Activated CD8-positive, alpha-beta memory T cell treated with anti-CD3 and anti-CD28 coated beads for 1 hour (primary cell): ENCODE measurements at places on chromosomes 5 and 9.

GRCh38 chr9:134978272-134978671 lies 60.6 kb upstream of the FCN1 start:
- no peak for DNase-seq

- no peak for DNase-seq
Observed at GRCh38 chr5:135448791-135449507, 1.8 kb upstream of the DCANP1 start.

DNA sequence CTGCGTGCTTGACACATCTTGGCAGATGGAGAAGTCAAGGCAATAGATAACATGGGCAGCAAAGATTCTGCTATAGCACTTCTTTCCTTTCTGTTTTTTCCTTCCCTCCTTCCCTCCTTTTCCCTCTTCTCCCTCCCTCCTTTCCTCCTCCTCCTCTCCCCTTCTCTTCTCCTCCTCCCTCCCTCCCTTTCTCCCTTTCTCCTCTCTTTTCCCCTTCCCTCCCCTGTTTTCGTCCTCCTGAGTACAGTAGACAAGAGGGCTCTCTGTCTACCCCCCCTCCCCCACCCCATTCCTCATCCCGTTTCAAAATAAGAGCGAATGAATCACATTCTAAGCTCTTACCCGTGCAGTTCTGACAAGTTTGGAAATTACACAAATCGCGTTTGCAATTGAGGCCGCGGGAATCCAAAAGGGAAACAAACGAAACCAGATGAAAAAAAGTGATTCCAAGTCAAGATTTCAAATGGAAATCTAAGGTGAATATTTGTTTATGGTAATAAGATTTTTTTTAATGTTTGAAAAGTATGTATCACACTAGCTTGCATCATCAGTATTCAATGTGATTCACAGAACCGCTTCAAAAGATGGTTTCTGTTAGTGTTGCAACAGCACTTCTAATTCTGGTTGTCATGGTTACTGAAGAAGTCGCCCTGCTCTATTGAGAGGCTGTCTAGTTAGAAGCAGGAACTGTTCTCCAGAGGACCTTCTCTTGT lies 1.3 kb downstream of the NIM1K start:
- no peak for DNase-seq

- DNase-seq: no peak
Observed at GRCh38 chr5:19608444-19609002, 379.5 kb downstream of the CDH18 start.

DNA sequence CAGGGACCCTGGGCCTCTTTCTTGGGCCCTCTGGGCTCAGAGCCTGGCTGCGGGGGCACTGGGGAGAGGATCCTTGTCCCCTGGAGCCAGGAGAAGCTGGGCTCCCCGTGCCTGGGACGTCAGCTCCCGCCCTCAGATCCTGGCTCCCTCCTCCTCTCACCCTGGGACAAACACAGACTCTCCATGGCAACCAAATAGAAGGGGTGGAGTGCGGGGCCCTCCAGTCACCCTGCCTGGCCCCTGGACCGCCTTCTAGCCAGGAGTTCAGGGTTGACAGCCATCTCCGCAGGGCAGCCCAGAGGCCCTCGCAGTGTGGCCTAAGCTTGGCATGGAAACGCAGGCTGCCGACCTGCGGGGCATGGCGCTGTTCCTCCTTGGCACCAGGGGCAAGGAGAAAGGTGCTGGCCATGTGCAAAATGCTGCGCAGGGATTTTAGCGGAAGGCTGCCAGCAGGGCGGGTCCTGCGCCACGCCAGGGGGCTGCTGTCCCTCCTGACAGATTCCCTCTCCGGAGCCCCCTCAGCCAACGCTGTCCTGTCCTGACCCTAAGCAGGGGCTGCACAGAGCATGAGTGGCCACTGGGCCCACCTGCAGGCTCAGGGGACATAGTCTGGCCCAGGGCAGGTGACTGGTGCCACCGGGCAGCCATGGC lies 1.0 kb downstream of the ZDHHC11 start:
- DNase-seq: no peak

- DNase-seq: no peak
Observed at GRCh38 chr5:66720780-66721179, 124.6 kb downstream of the MAST4 start.

GRCh38 chr5:43685252-43685950 lies 82.4 kb downstream of the NNT start:
- DNase-seq: no peak

- no peak for DNase-seq
Observed at GRCh38 chr9:9949368-9949767, 663.4 kb downstream of the PTPRD start.

DNA sequence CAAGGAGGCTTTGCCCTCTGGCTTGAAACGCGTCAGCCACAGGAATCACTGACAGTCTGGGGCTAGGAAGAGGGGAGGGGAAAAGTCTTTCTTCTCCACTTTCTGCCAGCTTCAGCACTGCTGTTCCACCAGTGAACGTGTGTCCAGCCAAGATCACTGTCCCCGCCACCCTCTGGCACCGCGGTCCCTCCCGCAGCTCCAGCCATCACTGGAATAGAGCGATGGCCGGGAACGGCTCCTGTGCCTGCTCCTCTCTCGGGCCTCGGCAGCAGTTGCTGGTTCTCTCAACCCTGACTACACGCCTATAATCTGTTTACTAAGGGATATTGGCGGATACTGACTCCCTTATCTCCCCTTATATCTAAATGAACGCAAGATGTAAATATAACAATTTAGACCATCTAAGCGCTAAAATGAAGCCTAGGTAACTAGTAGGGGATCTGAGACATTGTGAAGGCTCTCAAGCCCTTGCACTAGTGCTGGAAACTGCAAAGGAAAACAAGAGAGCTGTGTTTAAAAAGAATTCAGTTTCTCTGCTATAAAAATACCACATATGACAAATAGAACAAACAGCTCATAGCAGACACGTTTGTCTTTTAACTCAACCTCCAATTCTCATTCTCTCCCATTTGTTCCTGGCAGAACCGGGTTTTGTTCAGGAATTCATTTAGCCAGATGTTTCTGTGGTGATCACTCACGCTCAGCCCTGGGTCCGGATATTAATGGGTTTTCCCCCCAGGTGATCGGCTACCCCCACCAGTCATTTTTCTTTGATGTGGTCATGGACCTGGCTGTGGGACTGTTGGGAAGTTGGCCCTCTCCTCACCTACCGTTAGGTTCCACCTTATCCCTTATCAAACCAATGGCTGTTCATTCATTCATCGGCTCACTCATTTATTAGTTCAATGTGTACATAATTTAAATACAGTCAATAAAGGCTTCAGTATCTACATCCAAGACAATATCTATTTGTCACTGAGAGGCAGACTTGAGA lies 149.8 kb downstream of the MED10 start:
- DNase-seq: no peak

DNA sequence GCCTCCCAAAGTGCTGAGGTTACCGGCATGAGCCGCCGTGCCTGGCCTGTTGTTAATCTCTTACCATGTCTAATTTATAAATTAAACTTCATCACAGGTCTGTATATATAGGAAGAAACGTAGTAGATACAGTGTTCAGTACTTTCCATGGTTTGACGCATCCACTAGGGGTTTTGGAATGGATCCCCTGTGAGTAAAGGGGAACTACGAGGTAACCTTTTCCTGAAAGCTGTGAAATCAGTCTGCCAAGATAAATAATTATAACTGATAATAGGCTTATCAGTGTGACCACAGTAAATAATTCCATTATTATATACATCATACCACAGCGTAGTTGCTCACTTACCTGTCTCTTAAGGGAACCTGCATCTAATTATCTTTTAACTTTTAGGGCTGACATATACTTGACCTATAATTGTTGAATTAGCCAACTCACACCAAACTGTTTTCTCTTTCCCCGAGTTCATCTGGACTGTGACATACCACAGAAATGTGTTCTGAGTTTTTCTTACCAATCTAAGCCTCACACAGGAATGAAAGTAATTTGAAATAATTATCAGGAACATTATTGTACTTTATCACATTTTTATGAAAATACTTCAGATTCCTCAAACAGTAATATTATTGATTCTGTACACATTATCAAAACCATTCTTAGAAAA lies 42.9 kb downstream of the DAPK1 start:
- DNase-seq: no peak

GRCh38 chr5:83388608-83389007 lies 82.9 kb upstream of the VCAN start:
- no peak for DNase-seq

- no peak for DNase-seq
Observed at GRCh38 chr5:86644843-86645242, 27.1 kb downstream of the COX7C start.

DNA sequence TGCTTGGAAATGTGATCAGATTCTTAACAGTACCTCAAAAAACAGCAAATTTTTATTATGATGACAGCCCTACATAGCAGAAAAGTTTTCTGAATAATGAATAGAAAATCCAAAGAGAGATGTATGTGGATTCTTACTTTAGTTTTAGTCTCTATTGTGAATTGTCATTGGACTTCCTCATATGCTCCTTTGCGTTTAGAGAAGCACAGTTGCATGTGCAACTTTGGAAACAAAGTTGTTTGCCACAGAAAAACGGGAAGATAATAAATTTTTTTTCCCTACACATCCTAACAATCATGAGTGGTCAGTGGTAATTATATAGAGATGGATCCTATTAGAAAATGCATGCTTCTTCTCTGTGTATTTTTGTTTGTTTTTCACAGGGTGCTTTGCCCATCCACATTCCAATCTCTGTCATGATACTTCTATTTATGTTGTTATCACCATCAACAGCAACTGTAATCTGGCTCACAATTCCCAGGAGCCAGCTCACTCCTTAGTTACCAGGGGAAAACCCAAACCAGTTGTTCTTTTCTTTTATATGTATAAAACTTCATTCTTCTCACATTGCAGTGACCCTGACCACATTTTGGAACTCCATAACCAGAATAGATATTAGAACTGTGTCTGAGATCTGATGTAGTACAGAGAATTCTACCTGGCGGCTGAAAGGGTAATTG lies 118.7 kb downstream of the NDUFS4 start:
- DNase-seq: no peak

- DNase-seq: no peak
Observed at GRCh38 chr5:77483682-77484081, 8.4 kb downstream of the WDR41 start.

GRCh38 chr5:14395411-14395810 lies 186.2 kb upstream of the OTULINL start:
- no peak for DNase-seq

GRCh38 chr5:129049126-129049799 lies 45.3 kb upstream of the ISOC1 start:
- DNase-seq: no peak

GRCh38 chr5:88021141-88021540 lies 247.5 kb downstream of the TMEM161B start:
- DNase-seq: no peak

- no peak for DNase-seq
Observed at GRCh38 chr5:68251386-68251785, 35.8 kb downstream of the PIK3R1 start.

- DNase-seq: no peak
Observed at GRCh38 chr9:117491491-117491890, 76.6 kb upstream of the ASTN2 start.

- DNase-seq: no peak
Observed at GRCh38 chr9:88313364-88314220, 74.7 kb upstream of the SPIN1 start.

- DNase-seq: no peak
Observed at GRCh38 chr5:180330270-180330648, 22.9 kb downstream of the GFPT2 start.

GRCh38 chr9:86721843-86722705 lies 225.2 kb downstream of the GAS1 start:
- no peak for DNase-seq

DNA sequence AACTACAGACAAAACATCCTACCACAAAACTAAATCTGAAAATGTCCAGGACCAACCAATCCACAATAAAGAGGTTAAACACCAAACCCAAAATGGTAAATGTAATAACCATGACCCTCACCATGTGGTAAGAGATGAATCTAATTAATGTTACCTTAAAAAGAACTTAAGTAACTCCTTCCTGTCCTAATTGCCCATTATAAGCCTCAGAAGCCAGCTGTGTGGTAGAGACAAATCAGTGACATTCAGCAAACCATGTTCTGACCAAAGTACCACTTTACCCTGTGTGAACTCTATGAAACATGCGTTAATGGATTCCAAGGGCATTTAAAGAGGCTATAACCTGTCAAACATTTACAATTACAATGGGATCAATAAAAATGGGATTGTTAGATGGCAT lies 25.0 kb downstream of the LPAR1 start:
- no peak for DNase-seq

GRCh38 chr5:97085459-97086181 lies 56.8 kb downstream of the LIX1 start:
- no peak for DNase-seq

DNA sequence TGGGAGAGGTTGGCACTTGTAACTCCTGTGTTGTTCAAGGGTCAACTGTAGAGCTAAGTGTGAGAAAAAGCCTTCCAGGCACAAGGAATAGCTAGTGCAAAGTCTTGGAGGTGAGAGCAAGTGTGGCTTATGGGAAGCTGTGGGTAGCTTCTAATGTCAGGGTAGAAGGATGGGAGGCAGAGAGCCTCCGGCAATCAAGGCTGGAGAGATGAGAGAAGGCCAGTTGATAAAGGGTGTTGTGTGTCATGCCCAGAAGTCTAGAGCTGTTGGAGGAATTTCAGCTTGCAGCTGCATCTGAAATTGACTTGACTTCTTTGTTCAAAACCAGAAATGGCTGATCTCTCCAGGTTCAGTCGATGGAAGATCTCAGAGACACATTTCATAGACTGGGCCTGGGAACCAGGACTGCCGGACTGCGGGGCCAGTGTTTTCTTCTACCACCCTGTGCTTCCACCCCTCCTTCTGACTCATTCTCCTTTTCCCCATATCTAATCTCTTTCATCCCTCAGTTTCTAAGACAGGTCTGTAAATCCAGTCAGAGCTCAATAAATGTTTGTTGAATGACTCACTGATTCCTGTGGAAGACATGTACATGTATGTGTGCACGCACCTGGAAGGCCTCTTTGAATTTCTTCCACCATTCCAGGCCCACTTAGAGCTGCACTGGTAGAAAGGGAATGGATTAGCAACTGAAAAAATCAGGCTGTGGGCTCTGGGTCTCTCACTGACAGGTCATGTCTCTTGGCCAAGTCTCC lies 67.8 kb upstream of the KLF4 start:
- DNase-seq: no peak

DNA sequence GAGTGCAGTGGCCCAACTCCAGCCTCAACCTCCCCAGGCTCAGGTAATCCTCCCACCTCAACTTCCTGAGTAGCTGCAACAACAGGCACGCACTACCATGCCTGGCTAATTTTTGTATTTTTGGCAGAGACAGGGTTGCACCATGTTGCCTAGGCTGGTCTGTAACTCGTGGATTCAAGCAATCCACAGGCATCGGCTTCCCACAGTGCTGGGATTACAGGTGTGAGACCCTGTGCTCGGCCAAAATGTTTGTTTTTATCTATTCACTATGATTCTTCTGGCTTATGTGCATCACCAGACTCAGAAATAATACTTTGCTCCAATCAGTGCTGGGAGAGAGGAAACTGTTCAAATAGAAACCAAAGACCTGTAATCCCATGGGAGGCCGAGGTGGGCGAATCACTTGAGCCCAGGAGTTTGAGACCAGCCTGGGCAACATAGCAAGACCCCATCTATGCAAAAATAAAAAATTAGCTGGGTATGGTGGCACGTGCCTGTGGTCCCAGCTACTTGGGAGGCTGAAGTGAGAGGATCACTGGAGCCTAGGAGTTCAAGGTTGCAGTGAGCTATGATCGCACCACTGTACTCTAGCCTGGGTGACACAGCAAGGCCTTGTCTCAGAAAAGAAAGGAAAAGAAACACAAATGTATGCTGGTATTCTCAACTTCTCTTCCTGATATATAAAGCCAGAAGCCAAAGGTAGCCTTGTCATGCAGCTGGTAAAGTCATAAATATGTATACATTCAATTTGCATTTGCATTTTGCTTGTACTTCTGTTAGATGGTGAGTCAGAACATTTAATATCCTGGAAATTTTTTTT lies 4.5 kb downstream of the PIP5K1B start:
- DNase-seq: no peak

- no peak for DNase-seq
Observed at GRCh38 chr5:62762503-62762902, 183.9 kb downstream of the LRRC70 start.
